ENCODE measurements at places on chromosomes 7 and 10. TPM values are rescaled to one million over a fixed set of nuclear protein-coding genes. Genes with fewer than 3 reads are reported as not detected.
A peak's percentile ranks its signal among the peaks of the same experiment; 100 is the strongest.

- DNase-seq: no peak
These were observed 69.5 kb downstream of the ELFN1 start for GRCh38 chr7:1739593-1739992.

GRCh38 chr10:89494575-89494974, 40.8 kb downstream of the SLC16A12 start:
- DNase-seq: no peak

DNA sequence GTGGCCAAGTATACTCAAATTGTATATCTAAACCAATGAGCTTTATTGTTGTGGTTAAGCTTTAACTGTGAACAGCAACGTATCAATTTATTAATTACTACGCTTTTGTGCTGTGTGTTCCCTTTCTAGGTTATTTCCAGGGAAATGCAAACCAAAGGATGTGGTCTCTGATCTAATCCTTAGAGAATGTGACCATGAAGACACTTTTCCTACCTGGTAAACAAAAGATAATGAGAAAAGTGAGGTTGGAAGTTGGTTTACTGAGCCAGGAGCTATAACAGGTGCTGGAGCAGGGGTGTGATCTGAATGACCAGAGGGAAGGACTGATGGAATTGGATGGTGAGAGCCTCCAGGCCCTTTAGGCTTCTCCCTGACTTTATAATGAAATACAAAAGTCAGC, 25.4 kb upstream of the CALU start:
- no peak for DNase-seq

DNA sequence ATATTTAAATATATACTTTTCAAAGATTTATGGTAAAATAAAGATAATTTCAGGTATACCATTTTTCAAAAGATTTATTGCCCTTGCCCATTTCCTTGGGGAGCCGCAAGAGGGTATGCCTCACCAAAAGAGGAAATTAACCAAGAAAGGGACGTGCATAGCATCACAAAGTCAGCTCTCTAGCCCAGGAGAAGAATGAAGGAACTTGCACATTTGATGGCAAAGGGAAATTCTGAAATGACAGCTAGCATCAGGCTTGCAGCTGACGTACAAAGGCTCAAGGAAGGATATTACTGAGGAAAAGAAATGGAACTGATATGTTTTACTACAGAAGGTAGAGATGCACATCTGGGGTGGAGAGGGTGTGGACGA, 93.6 kb upstream of the RSU1 start:
- DNase-seq: no peak

DNA sequence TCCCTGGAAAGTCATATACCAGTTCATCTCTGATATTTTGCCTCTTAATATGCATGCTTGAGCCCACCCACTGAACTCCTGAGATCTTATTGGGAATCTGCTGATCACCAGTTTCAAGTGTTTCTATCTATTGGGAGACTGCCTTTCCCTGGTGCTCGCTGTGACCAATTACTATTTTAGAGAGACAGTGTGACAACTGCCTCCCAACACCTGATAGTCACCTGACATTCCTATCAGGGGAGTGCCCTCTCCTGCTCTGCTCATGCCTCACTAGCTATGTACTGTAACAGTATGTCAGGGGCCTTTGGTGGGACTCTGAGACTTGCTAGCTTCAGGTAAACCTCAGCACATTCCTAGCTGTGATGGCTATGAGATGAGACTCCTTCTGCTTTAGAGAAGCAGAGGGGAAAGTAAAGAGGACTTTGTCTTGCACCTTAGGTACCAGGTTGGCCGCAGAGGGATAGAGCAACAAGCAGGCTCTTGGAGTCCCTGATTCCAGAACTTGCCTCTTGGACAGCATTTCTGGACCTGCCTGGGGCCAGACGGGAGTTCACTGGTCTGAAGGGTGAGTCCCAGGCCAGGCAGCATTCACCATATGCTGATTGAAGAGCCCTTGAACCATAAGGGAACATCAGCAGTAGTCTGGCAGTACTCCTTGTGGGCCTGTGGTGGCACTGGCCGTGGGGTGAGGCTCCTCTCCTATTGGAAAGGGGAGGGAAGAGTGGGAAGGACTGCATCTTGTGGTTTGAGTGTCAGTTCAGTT, 34.4 kb upstream of the ARHGAP12 start:
- no peak for DNase-seq

Gene MASTL
- 25.2 TPM for total RNA-seq

Gene FAM25G
- total RNA-seq: not detected

DNA sequence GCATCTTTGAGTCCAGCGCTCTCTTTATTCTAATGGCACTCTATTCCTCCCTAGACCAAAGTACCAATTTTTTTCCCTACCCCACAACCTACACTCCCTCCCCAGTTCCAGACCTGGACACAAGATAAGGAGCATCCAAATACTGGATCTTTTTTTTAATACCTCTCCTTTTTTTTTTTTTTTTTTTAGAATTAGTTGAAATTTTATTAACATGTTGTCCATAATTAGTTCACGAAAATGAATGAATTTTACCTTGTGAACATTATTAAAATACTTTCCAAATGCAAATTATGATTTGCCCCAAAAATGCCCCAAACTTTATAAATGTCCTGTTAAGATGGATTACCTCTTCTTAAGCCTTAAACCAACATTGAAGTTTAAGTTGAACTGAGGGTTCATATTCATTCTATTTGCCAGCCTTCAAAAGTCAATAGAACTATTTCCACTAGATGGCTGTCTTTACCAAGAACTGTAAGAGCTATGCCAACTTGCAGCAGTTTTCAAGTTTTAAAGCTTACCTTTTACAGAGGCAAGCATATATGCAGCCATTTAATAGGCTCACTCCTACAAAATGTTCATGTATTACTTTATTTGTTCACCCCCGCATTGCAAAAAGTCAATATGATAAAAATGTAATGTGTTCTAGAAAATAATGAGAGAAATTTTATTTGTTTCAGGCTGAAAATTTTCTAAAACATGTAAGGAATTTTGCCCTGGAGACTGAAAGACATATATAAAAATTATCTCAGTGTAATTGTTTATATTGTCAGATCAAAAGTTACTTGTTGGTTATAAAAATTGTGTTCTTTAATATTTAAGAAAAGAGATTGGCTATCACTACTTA, 39.7 kb upstream of the TNKS2 start:
- no peak for DNase-seq

- DNase-seq: no peak
These were observed 440 bp upstream of the GLRX3 start for GRCh38 chr10:130135676-130136225.

Gene LSM5
- total RNA-seq: 89.3 TPM

GRCh38 chr10:117621196-117621595, 78.7 kb downstream of the EMX2 start:
- DNase-seq: no peak

GRCh38 chr10:61503051-61503450, 49.9 kb upstream of the TMEM26 start:
- DNase-seq: no peak

Gene LLCFC1
- total RNA-seq: not detected

Gene EPHB6
- 13.9 TPM for total RNA-seq

Gene SMURF1
- total RNA-seq: 22.4 TPM

Gene TLX1
- total RNA-seq: 2.3 TPM

Gene GPR146
- 0.92 TPM for total RNA-seq

DNA sequence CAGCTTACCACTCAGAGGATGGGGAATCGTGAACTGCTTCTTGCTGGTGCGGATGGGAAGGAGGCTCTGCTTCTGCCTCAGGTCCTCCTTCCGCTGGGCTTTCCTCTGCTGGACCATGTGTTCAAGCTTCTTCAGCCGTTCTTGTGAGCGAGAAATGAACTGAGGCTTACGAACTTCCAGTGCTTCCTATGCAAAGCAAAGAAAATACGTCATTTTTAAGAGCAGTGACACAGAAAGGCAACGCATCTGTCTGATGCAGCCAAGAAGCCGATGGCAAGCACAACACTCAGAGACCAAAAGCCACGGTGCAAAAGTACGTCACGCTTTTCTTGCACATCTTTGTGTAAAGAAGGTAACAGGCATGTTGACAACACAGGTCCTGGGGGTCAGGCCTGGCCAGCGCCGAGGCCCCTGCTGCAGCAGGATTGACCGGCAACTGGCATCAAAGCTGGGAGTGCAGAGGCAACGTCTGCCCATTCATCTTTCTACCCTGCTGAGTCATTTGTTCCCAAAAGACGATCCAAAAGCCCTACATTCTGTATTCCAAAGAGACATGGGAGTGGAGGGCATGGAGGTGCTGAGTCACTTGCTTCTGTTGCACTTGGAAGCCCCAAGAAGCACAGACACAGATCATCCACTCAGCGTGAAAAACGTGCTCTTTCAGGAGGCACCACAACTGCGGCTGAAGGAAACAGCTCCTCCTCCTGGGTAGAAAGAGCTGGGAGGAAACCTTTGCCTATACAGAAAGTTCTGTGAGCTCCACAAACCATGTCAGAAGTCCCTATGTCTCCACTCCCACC, 71.0 kb upstream of the ADAM12 start:
- no peak for DNase-seq

DNA sequence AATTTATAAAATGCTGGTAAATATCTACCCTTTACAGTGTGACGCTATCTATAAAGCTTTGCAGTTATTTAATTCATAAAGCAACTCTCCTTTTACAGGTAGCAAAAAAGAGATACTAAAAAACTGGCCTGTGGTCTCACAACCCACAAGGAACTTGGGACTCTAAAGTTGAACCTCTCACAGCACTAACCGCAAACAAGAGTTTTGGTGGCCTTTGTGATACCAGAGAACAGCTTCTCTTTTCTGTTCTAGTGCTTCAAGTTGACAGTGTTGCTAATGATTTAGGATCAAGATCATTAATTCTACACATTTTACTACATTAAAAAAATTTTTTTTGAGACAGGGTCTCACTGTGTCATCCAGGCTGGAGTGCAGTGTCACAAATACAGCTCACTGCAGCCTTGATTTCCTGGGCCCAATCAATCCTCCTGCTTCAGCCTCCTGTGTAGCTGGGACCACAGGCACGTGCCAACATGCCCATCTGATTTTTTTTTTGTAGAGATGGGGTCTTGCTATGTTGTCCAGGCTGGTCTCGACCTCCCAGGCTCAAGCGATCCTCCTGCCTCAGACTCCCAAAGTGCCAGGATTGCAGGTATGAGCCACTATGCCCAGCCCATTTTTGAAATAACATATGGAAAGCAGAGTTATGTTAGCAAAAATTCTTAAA, 56.0 kb upstream of the ST8SIA6 start:
- no peak for DNase-seq

Gene TMEM236
- 0.04 TPM for total RNA-seq

DNA sequence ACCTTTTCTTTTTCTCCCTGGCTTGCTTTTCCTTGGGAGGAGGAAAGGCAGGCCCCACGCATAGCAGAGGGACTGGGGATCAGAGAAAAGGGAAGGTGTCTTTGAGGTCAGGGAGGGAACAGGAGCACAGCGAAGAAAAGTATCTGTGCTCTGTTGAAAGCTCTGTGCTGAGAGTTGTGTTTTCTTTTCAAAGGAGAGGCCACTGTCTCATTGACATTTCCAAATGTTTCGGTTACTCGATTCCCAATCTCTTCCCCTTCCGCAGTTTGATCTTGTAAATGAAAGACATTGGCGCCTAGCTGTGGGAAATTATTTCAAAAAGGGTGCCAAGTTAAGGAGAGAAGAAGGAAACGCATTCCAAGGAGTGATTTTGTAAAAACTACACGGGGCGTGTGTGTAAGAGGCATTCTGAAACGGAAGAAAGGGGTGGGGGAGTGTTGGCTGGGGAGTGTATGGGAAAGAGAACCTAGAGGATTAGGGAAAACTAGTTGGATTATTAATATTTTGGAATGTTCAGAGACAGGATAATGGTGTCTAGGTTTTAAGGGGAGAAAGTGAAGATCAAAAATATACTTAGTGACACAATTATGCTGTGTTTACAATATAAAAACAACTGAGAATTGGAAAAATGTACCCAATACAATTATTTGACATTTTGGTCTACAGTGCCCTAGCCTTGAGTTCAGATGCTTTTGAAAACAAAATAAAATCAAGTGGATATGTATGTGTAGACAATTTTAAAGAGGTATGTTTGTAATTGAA, 708 bp downstream of the KLHDC10 start:
- no peak for DNase-seq

Gene ZNF467
- total RNA-seq: 0.73 TPM

GRCh38 chr10:103429647-103430046, 22.5 kb downstream of the CALHM2 start:
- no peak for DNase-seq

GRCh38 chr7:87785368-87785995, 90.7 kb downstream of the SLC25A40 start:
- DNase-seq: no peak

Gene MYL10
- total RNA-seq: not detected

DNA sequence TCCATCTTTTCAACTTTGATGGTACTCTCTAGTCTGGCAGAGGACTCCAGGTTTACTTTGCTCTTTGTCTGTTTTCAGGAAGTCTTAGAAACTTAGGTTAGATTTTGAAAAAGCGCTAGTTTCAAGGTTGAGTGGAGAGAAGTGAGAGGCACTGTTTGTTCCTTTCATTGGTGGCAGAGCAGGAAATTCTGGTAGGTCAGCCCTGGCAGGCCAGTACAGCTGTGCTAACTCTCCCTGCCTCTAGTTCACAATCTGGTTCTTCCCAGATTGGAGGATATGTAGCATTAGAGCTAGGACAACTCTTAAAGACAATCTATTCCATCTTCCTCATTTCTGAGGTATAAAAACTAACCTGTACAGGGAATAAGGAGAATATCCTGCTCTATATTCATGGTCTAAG, 160.9 kb upstream of the FZD1 start:
- DNase-seq: no peak

DNA sequence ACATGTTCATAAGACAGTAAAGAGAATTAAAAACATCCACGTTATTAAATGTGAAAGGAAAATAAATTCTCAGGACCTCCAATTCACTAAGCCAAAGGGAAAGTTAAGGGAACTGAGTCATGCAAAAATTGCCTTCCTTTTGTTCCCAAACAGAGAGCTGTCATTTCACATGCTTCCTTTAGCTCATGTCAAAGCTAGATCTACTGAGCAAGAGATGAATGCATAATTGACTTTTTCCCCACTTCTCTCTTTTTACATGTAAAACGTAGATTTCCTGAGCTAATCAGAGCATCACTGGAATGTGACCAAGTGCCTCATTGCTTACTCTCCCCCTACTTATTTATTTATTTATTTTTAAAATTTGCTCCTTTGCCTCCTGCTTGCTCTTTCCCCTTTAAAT, 129.1 kb upstream of the AMPH start:
- no peak for DNase-seq

DNA sequence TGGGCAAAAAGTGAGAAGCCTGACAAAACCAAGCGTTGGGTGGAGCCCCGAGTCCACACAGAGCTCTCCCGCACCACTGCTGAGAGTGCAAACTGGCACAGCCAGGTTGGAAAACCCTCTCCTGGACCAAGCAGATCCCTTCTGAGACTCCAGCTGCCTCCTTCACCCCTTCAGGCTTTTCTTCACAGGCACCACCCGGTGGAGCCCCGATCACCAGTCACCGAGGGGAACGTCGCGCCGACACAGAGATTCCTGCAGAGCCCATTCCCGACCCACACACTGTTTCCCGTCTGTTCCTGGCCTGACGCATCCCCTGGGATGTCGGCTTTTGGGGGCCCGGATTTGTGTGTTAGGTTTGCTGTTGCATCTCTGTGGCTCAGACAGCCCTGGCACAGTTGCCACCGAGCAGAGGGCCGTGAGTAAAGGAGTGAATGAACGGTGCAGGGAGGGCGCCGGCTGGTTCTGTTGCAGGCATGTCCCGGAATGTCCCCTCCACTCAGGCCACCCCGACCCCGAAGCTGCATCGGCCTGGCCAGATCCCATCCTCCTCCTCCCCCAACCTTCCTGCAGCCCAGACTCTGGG, 51.0 kb upstream of the INPP5A start:
- peak; percentile 18 for DNase-seq

Data from WTC11 (cell line).